Stimulated activated CD8-positive, alpha-beta memory T cell treated with anti-CD3 and anti-CD28 coated beads, Interleukin-4, amount 100 ng/mL, for 1 hour (primary cell): ENCODE measurements at places on chromosomes 16 and 17.

- DNase-seq = no peak
Measured at GRCh38 chr16:15592324-15592723, 50.6 kb downstream of the MARF1 start.

DNA sequence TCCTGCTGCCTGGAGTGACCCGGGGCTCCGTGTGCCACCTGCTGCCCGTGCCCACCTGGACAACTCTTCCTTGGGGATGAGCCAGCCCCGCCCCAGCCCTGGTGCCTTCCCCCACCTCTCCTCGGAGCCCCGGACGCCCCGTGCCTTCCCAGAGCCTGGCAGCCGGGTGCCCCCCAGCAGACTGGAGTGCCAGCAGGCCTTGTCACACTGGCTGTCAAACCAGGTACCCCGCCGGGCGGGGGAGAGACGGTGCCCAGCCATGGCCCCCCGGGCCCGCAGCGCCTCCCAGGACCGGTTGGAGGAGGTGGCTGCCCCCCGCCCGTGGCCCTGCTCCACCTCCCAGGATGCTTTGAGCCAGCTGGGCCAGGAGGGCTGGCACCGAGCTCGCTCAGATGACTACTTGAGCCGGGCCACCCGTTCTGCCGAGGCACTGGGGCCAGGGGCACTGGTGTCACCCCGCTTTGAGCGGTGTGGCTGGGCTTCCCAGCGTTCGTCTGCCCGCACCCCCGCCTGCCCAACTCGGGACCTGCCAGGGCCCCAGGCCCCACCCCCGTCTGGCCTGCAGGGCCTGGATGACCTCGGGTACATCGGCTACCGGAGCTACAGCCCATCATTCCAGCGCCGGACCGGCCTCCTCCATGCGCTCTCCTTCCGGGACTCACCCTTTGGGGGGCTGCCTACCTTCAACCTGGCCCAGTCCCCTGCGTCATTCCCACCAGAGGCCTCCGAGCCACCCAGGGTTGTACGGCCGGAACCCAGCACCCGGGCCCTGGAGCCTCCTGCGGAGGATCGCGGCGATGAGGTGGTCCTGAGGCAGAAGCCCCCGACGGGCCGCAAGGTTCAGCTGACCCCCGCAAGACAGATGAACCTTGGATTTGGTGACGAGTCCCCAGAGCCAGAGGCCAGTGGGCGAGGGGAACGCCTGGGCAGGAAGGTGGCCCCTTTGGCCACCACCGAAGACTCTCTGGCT lies 38.4 kb downstream of the ARHGAP23 start:
- DNase-seq = no peak

DNA sequence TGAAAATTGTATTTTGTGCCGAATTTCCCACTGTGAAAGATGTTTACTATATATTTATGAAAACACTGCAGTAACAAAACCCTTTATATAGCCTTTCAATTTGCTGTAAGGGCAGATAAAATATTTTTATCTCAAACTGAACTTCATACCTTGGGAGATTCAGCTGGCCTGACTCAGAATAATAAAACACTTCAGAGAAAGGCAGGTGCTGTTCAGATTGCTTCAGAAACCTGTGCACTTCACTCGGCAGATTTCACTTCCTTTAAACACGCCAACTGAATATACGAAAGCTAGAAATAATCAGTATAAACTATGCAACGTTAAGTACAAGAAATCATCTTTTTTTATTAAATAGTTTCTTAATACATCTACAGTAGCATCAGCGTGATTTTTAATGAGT lies 839.1 kb upstream of the RBFOX1 start:
- DNase-seq = no peak

GRCh38 chr16:87634411-87634810 lies 32.1 kb downstream of the JPH3 start:
- no peak for DNase-seq

GRCh38 chr16:11328172-11329070 lies 16.8 kb upstream of the RMI2 start:
- DNase-seq = peak; percentile 24

GRCh38 chr16:71882505-71883167 lies 1.3 kb downstream of the ZNF821 start:
- DNase-seq = peak; percentile 41

DNA sequence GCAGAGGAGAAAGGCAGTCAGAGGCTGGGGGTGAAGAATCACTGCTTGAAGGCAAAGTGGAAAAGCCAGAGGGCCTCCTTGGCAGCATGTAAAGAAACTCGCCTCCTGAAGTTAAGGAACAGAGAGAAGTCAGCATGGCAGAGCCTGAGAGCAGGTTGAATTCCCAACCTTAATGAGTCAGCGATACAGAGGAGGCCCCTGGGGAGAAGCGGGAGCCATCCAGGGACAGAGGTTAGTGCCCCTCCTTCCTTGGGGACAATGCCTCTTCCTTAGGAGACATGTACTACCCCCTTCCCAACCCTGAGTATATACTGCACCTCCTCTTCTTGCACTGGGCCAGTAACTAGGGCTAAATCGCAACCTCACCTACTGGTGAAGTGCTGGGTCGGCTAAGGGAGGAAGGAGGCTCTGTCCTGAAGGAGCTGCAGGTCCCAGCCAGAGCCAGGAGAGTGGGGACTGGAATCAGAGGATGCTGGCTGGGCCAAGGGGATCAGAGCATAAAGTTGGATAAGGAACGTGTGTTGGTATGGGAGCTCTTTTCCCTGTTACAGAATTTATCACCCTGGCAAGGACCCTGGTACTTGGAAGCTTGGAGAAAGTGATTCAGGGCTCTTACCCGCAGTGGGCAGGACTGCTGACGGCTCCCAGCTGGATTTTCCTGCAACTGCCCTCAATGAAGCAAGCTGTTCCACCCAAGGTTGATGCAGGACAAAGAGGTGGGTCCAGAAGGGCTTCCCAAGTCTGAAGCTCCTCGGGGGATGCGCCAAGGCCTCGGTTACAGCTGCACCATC lies 5.4 kb upstream of the AANAT start:
- no peak for DNase-seq

- DNase-seq = no peak
Measured at GRCh38 chr16:19517424-19518089, 4.3 kb downstream of the GDE1 start.

- no peak for DNase-seq
Measured at GRCh38 chr17:7884581-7885366, 3.8 kb upstream of the CHD3 start.

DNA sequence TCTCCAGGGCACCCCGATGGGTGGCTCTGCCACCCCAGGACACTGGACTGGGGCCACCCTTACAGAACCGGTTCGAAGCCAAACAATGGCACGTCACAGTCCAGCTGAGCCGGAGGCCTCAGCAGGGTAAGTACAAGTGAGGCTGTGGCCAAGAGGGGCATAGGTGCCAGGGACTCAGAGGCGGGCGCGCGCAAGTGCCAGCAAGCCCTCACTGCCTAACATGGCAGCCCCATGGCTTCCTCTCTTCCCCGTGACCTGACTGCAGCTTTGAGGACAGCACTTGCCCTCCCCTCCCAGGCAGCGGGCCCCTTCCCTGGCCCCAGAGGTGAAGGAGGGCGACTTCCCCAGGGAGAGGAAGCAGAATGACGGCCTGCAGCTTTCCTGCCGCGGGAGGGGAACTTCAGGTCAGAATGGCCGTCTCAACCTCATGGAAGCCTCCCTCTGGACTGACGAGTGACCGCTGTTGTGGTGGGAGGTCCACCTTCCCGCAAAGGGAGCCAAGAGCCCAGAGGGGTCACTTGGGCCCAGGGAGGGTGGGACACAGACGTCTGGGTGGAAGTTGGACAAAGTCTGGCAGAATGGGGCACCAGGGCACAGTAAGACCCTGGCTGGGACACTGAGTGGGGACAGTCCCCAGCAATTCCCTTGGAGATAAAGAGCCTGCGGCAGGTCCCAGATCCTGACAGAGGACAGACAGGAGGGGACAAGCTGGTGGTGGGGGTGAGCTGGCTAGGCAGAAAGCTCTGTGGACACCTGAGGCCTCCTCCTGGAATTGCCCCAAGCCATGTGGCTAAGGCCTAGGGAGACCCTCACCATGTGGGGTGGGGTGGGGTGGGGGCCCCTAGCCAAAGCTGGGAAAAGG lies 52.1 kb upstream of the TOB1 start:
- no peak for DNase-seq

GRCh38 chr16:5065813-5066212 lies at the start of gene C16orf89:
Gene C16orf89 (minus strand): TSS chr16:5065956. CDS start chr16:5065908, 48 bp downstream.
- DNase-seq = no peak

GRCh38 chr16:69471121-69471520 lies 46.7 kb downstream of the CYB5B start:
- DNase-seq = no peak

- DNase-seq = no peak
Measured at GRCh38 chr17:81720267-81721071, 8.4 kb downstream of the SLC25A10 start.

DNA sequence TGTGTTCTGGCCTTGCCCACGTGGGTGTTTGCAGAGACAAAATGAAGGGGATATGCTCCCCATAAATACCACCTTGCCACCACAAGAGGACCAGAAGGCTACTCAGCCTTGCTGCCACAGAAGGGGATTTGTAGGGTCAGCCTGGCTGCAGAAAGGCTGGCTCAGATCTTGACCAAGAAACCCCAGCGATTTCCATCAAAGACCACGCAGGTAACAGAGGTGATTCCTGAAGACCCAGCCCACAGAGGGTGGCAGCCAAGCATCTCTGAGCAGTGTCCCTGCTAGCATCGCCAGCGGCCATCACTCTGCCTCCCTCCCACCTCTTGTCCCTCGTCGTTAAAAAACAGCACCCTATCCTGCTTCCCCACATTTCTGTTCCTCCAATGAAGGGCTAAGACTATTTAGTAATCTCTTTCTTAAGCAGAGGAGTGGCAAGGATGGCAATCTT lies 54.9 kb downstream of the BEAN1 start:
- DNase-seq = no peak

GRCh38 chr17:79412110-79412509 lies 198.7 kb downstream of the RBFOX3 start:
- no peak for DNase-seq

- no peak for DNase-seq
Measured at GRCh38 chr16:11067697-11068141, 123.4 kb downstream of the CLEC16A start.

DNA sequence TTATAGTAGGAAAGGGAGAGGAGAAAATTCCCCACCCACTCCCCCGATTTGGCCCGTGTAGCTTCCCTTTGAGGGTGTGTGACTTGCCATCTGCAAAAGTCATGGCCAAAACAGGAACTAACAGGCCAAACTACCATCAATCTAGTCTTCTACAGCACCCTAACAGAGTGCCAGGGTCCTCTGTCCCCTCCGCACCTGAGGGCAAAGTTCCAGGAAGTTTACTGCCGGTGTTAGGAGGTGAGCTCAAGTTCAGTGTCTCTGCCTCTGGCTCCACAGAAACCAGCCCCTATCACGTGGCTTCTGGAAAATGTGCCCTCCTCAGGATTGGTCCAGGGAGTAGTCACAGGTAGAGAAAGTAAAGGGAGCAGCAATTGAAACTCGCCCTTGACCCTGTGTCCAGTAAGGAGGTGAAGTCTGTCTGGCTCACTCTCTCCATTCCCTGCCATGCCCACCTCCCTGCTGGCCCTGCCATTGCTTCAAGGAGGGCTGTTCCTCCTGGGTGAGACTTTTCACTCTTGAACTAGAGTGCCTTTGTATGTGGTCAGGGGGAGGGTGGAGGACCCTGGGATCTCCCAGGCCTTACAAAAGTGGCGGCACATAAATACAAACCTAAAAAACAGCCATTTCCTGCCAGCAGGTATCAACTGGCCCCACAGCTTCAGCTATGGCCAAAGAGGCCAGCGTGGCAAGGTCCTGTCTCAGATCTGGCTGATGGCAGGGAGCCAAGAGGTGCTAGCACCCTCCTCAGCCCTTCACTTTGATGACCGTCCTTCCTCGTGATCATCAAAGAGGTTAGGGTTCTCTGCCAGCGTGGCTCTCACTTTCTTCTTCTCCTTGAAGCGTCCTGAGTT lies 5.3 kb downstream of the PRR15L start:
- no peak for DNase-seq

DNA sequence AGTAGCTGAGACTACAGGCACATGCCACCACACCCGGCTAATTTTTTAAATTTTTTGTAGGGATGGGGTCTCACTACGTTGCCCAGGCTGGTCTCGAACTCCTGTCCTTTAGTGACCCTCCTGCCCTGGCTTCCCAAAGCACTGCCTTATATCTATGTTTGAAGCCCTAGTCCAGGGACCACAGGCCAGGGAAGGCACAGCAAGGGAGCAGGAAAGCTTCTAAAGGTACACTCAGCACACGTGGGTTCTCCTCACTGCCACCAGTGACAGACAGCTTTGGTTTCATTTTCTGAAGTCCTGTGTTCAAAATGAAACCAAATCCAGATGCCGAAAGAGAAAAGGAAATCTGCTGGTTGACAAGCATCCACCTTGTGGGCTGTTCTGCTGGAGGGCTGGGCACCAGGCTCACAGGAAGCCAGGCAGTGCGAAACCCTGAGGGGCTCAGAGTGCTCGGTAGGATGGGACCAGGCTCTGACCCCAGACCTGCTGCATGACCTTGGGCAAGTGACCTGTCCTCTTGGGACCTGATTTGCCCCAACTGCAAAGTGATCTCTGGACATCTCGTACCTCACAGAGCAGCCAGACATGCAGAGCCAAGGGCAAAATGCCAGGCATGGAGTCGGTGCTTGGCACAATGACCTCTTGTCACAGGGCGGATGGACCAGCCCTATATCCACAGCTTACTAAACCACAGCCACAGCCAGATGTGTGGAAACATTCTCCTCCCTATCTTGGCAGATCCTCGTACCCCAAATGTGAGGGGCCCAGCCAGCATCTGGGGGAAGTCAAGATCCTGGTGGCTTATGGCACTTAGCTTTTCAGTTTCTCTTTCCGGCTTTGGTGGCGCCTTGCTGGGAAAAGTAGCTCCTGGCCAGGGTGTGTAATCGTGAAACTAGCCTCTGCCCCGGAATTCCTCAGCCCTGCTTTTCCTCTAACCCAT lies 2.8 kb upstream of the SOCS1 start:
- no peak for DNase-seq

- DNase-seq = no peak
Measured at GRCh38 chr17:2837147-2837561, 40.9 kb downstream of the RAP1GAP2 start.

DNA sequence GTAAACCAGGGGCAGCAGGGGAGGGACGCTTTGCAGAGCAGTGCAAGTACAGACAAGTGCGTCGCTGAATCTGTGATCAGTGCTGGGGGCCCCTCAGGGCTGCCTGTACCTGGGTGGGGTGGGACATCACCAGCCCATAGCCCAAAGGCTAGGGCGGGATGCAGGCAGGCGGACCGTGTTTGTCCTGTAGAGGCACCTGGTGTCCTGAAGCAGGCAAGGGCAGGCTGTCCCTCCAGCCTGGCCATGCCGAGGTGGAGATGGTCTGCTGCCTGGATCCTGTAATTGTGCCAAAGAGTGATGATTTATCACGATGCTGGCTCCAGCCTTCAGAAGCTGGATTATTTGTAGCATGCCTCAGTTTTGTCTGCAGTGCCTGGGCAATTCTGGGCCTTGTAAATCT lies 137.9 kb upstream of the GSE1 start:
- DNase-seq = no peak

GRCh38 chr16:17510567-17510966 lies 39.8 kb upstream of the XYLT1 start:
- DNase-seq = no peak

GRCh38 chr17:16407911-16408588 lies 7.3 kb upstream of the TRPV2 start:
- DNase-seq = no peak

GRCh38 chr17:20315311-20315710 lies 152.0 kb downstream of the LGALS9B start:
- DNase-seq = no peak

- DNase-seq = no peak
Measured at GRCh38 chr17:37478187-37478586, 11.5 kb upstream of the DUSP14 start.
